ENCODE measurements at places on chromosomes 5 and 9.

DNA sequence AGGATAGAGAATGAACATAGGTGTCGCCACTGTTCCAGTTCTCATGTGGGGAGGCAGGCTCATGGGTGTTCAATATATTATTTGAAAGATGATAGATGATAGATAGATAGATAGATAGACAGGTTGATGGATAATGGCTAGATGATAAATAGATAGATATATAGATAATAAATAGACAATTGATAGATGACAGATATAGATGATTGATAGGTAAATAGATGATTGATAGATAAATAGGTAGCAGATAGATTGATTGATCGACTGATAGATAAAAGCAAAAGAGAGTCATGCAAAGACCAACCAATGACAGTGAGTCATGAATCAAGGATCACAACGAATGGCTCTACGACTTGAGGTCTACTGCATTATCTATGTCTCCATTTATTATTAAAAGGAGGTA is 30.4 kb downstream of the SPARC start:
- DNase-seq: no peak

GRCh38 chr9:77507212-77507961 is 140.7 kb downstream of the GNA14 start:
- DNase-seq: no peak

GRCh38 chr9:99544526-99544925 is 277.2 kb upstream of the NR4A3 start:
- DNase-seq: no peak

- DNase-seq: no peak
Observed at GRCh38 chr9:27398982-27399653, 102.2 kb upstream of the EQTN start.

- no peak for DNase-seq
Observed at GRCh38 chr5:66966439-66966838, 230.2 kb downstream of the CD180 start.

DNA sequence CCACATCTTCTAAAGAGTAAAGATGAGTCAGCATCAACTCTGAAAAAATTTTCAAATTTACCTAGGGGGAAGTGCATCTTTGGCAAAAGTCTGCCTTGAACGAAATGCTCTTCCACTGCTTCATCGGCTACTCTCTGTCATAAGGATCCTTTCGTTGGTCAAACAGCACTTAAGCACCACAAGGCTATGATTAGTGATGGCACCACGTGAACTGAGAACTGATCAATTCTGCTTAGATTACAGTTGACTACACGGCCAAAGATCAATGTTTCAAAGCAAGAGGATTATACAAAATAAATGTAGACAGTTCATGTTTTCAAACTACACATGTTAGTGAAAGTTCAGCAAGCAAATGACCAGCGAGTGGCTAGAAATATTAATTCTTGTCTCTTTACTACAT is 9.4 kb downstream of the JAKMIP2 start:
- DNase-seq: no peak

- no peak for DNase-seq
Observed at GRCh38 chr9:89006267-89006666, 15.0 kb downstream of the S1PR3 start.

DNA sequence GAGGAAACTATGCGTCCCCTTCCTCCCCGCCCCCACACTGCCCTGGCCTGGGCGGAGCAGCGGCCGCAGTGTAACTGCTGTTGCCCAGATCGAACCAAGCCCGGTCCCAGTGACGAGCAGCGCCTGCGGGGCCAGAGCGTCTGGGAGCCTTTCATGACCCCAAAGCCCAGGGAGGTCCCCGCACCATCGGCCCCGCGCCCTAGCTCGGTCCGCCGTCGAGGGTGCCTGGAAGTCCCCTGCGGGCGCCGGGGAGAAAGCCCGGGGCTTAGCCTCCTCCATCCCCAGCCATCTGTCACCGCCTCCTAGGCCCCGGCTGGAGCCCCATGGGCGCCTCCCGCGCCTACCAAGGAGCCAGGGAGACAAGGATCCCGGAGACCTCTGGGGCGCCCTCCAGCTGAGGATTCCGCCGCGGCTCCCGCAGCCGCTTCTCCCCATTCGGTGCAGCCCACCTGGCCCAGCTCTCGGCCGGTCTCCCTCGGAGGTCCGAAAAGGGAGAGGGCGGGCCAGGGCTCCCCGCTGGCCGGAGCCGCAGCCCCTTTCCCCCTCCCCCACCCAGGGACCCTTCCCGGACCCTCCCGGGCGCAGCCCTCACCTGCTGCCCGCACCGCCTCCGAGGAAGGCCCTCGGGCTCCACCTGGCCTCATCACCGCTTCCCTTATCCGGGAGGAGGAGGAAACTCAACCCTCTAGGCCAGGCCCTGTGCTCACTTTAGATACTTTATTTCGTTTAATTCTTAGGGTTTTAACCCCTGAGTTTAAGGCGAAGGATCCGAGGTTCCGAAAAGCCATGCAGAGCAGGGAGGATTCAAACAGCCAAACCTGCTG is 45.6 kb downstream of the APTX start:
- no peak for DNase-seq

GRCh38 chr5:36236801-36237200 is 4.9 kb downstream of the NADK2 start:
- DNase-seq: no peak

GRCh38 chr5:156361436-156362109 is 34.6 kb downstream of the SGCD start:
- no peak for DNase-seq

DNA sequence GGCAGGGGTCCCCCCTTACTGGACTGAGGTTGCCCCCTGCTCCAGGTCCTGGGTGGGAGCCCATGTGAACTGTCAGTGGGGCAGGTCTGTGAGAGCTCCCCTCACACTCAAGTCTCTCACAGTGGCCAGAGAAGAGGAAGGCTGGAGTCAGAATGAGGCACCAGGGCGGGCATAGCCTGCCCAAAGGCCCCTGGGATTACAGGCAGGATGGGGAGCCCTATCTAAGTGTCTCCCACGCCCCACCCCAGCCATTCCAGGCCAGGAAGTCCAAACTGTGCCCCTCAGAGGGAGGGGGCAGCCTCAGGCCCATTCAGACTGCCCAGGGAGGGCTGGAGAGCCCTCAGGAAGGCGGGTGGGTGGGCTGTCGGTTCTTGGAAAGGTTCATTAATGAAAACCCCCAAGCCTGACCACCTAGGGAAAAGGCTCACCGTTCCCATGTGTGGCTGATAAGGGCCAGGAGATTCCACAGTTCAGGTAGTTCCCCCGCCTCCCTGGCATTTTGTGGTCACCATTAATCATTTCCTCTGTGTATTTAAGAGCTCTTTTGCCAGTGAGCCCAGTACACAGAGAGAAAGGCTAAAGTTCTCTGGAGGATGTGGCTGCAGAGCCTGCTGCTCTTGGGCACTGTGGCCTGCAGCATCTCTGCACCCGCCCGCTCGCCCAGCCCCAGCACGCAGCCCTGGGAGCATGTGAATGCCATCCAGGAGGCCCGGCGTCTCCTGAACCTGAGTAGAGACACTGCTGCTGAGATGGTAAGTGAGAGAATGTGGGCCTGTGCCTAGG is at the start of gene CSF2:
TSS of gene CSF2 (plus strand) at position 559 of the 783 bp plus-strand sequence. CDS start at position 594, 35 bp downstream.
- DNase-seq: no peak

GRCh38 chr9:118059484-118060278 is 355.5 kb downstream of the TLR4 start:
- no peak for DNase-seq

DNA sequence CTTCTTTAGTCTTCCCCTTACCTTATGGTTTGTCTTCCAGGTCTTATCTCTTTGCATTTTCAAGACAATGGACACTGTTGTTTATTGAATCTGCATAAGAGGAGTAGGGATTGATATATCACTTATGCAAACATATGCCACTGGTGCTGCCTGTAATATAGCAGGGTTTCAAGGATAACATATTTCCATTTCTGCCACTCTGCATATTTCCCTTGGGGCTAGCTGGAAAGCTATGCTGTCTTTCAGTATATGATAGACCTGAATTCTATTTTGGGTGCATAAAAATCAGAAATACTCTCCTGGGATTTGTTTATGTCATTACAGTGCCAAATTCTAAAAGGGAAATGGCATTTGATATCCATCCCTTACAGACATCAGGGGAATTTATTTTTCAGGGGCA is 400.2 kb downstream of the TLR4 start:
- DNase-seq: no peak

- DNase-seq: no peak
Observed at GRCh38 chr9:95102001-95102433, 215.5 kb downstream of the FANCC start.

DNA sequence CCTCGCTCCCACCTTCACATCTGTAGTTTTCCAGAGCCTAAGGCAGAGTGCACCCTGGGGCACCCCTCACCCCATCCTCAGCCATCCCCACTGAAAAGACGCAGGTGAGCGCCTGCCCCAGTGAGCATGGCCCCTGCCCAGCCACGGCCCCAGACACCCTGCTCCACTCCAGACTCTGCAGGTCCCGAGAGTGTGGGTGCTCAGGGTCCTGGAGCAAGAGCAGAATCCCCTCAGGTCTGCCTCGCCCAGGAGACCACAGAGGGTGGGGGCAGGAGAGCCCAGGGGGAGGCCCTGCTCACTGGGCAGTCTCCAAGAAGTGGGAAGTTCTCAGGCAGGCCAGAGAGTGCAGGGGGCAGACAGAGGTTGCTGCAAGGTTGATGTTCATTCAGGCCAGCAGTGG is 158.6 kb upstream of the PPP1R26 start:
- peak; percentile 13 for DNase-seq

- DNase-seq: peak; percentile 86
Observed at GRCh38 chr9:105901514-105902109, 207.3 kb downstream of the TMEM38B start.

DNA sequence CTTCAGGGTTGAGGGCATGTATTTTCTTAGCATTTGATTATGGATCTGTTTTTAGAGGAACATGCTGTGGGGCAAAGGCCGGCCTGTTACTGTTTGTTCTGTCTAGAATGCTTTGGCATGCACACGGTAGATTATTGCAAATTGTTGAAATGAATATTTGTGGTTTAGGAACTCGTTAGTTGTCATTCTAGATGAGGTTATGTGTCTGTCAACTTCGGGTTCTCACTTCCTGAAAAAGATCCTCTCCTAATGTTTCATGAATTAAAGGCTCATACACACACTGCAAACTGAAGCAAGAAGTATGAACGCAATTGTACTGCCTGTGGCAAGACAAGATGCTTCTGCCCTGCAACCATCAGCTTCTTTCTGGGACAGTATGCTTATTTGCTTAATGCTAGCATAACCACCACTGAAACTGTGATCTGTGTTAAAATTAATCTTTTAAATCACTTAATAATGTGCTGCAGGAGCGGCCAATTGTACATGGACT is 99.6 kb downstream of the BASP1 start:
- DNase-seq: no peak

GRCh38 chr9:82410866-82411265 is 422.3 kb downstream of the SPATA31D1 start:
- DNase-seq: no peak

- DNase-seq: no peak
Observed at GRCh38 chr9:130860458-130861316, 25.6 kb downstream of the ABL1 start.

GRCh38 chr5:91225848-91226686 is 157.1 kb downstream of the ARRDC3 start:
- peak; percentile 53 for DNase-seq

DNA sequence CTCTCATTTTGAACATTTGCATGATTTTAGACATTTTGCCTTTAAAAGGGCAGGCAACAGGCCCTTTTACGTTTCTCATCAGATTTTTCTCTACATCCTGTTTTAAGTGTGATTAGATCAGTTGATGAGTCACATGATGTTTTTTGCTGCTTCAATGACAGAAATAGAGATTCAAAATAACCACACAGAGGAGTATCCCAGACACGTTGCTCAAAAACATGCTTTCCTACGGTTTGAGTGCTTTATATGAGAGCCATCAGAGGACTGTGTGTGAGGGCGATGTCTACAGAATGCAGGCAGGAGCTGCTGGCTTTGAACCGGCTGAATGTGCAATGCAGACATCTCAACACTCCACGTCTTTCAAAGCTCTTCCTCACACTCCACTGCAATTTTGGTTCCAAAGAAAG is 42.1 kb downstream of the OTULIN start:
- no peak for DNase-seq

DNA sequence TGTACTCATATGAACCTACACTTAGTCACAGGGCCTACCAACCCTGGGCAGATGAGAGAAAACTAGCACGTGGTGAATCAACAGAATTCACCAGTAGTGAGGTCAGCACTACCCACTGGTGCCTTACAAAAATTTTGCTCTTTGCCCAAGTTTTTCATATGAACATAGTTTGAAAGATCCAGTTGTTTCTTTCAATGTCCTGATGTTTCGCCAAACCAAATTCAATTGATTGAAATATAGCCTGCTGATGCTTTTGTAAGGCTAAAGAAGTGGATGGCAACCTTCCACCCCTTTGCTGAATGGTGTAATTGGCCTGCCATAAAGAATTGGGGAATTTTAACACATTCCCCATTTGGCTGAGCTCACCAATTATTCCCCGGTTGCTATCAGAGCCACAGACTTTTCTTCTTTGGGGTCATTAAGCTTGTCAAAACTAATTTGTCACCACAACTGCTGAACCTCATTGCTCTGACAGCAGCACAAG is 339.2 kb downstream of the GLIS3 start:
- DNase-seq: no peak

DNA sequence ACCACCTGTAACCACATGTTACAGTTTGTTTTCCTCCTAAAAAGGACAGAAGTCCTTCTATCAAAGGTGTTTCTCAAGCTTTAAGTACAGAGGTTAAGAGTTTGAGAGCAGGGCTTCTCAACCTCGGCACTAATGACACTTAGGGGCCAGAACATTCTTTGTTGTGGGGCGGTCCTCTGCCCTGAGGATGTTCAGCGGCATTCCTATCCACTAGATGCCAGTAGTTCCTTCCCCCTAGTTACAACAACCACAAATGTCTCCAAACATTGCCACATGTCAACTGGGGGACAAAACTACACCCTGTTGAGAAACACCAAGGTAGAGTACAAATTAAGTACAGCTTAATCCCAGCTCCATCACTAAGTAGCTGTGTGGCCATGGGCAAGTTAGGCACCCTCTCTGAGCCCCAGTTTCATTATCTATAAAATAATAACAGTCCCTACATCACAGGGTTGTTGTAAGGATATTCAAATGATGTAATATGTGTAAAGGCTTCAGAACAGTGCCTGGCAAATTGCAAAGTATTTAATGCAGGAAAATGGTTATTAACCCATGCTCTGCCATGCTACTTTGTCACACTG is 44.6 kb downstream of the PIP5K1B start:
- no peak for DNase-seq

GRCh38 chr5:143828710-143829109 is 16.7 kb downstream of the HMHB1 start:
- no peak for DNase-seq

GRCh38 chr9:121508415-121508814 is 8.8 kb upstream of the GGTA1 start:
- DNase-seq: no peak

GRCh38 chr5:38921174-38921573 is 75.4 kb downstream of the OSMR start:
- DNase-seq: no peak

GRCh38 chr5:110262749-110263148 is 463.7 kb downstream of the TMEM232 start:
- DNase-seq: no peak

GRCh38 chr9:131473891-131474290 is 28.8 kb upstream of the POMT1 start:
- no peak for DNase-seq

- no peak for DNase-seq
Observed at GRCh38 chr5:155783246-155783645, 543.7 kb upstream of the SGCD start.

GRCh38 chr5:17461793-17462192 is 36.2 kb upstream of the TAF11L2 start:
- no peak for DNase-seq

GRCh38 chr5:169803077-169803981 is 166.3 kb downstream of the DOCK2 start:
- DNase-seq: no peak

GRCh38 chr9:113922160-113922559 is 46.1 kb downstream of the ZNF618 start:
- DNase-seq: no peak

- no peak for DNase-seq
Observed at GRCh38 chr5:148805326-148806290, 20.8 kb upstream of the ADRB2 start.
